ENCODE measurements at places on chromosomes 7 and 10.

DNA sequence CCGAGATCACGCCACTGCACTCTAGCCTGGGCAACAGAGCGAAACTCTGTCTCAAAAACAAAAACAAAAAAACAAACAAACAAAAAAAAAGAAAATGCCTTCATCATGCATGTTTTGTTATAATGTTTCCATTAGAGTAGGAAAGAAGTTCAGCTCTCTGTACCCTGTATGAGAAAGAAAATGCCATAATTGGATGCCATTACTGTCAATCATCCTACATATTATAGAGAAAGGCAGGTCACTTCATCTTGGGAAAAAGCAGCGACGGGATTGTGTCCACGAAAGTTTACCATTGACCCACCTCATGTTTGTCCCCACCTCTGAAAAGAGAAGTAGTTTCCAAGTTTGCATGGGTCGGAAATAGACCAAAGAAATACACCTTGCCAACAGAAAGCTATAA lies 33.8 kb downstream of the SEC61G start:
- DNase-seq: no peak

DNA sequence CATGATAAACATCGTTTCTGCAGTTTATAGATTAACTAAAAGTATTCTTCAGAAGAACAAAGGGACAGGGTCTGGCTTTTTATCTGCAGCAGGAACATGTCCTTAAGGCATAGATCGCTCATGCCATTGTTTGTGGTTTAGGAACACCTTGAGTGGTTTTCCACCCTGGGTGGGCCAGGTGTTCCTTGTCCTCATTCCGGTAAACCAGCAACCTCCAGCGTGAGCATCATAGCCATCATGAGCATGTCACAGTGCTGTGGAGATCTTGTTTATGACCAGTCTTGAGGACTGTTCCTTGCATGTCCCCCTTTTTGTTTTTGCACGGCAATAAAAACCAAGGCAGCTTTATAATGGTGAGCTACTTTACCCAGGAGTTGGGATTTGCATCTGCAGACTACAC lies 33.9 kb downstream of the STOX1 start:
- DNase-seq: no peak

- peak; percentile 93 for DNase-seq
Measured at GRCh38 chr10:21497177-21497807, 28.2 kb downstream of the SKIDA1 start.

- no peak for DNase-seq
Measured at GRCh38 chr7:140458916-140459315, 20.4 kb downstream of the MKRN1 start.

GRCh38 chr10:26000971-26001370 lies 66.9 kb downstream of the MYO3A start:
- DNase-seq: no peak

Measured in ACHN (cell line).